Naive B cell (primary cell): ENCODE measurements at places on chromosomes 13 and 19. TPM values are rescaled to one million over a fixed set of nuclear protein-coding genes. Genes with fewer than 3 reads are reported as not detected.

Gene RFPL4A
- not detected for polyA plus RNA-seq

GRCh38 chr13:87837946-87838345, 166.8 kb downstream of the SLITRK5 start:
- H3K4me3 ChIP-seq, result no peak overlapping the region
- H3K36me3 ChIP-seq, result no peaks in the 10 kb centered on the region
- H3K4me1 ChIP-seq, result no peaks in the 10 kb centered on the region
- H3K27ac ChIP-seq, result no peak overlapping the region

- no peaks in the 10 kb centered on the region for H3K36me3 ChIP-seq
- peaks cover 34% of the 10 kb centered on the region for H3K4me1 ChIP-seq
- no peak for DNase-seq
- H3K4me3 ChIP-seq, result no peak overlapping the region
- no peaks in the 10 kb centered on the region for H3K27me3 ChIP-seq
These were observed 10.2 kb downstream of the KRI1 start for GRCh38 chr19:10555610-10555973.

DNA sequence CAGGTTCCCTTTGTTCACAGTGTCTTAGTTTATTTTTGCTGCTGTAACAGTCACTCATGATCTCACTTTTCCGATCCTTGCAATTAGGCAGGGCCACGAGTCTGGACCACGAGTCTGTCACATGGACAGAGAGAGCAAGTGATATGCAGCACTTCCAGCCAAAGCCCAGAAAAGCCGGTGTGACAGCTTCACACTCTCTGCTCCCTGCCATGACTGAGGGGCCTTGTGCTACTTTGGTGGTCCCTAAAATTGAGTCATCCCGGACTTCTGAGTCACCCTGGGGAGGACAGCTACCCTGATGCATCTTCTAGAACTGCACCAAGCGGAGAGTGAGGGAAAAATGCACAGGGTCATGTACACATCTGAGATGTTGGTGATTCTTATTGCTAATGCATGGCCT, 179.6 kb downstream of the EFNB2 start:
- no peak for DNase-seq
- H3K4me3 ChIP-seq, result no peak overlapping the region
- H3K27ac ChIP-seq, result no peak overlapping the region
- peaks cover 4% of the 10 kb centered on the region for H3K27me3 ChIP-seq

Gene PSG11
- not detected for polyA plus RNA-seq

DNA sequence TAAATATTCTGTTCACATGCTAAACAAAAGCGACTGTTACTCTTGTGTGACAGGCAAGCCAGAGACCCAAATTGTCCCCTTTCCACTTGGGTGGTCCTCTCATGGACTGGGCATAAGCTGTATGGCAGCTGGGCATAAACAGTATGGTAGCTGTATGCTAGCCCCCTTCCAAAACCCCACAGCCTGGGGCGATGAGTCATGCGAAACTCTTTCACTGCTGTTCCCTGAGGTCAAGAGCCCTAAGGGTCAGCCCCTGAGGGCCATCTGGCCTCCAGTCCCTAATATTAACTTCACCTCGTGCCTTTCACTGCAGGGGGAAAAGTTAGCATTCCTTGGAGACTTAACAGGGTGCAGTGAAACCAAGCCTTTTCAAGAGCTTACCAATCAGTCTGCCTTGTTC, 45.6 kb upstream of the ZNF562 start:
- H3K4me1 ChIP-seq, result peaks cover 11% of the 10 kb centered on the region
- no peaks in the 10 kb centered on the region for H3K27me3 ChIP-seq
- peak overlapping the region; percentile 42 for H3K4me3 ChIP-seq
- peaks cover 11% of the 10 kb centered on the region for H3K36me3 ChIP-seq
- no peak overlapping the region for H3K27ac ChIP-seq

GRCh38 chr13:97001636-97002035, 7.4 kb upstream of the OXGR1 start:
- no peak overlapping the region for H3K4me3 ChIP-seq
- H3K36me3 ChIP-seq, result no peaks in the 10 kb centered on the region
- peaks cover 4% of the 10 kb centered on the region for H3K4me1 ChIP-seq
- no peak for DNase-seq
- peaks cover 8% of the 10 kb centered on the region for H3K27me3 ChIP-seq
- no peak overlapping the region for H3K27ac ChIP-seq

DNA sequence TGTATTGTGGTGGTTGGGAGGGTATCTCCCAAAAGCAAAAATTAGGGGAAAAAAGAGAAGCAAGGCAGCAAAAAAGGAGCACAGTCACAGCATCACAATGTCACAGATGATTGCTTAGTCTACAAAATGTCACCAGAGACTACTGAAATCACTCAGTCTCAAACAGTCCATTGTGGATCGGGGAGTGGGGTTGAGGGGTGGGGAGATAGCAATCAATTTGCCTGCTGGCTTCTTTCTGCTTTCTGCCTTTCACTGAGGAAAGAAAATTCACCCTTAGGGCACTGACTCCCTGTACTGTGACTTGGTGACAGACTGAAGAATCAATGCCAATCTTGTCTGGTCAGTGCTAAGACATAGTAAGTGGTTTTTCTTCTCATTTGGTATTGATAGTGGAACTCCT, 2127.1 kb upstream of the PCDH20 start:
- no peaks in the 10 kb centered on the region for H3K27me3 ChIP-seq
- H3K36me3 ChIP-seq, result no peaks in the 10 kb centered on the region
- DNase-seq, result no peak
- no peak overlapping the region for H3K4me3 ChIP-seq
- H3K27ac ChIP-seq, result no peak overlapping the region
- no peaks in the 10 kb centered on the region for H3K4me1 ChIP-seq

- H3K27ac ChIP-seq, result no peak overlapping the region
- no peaks in the 10 kb centered on the region for H3K36me3 ChIP-seq
- no peak overlapping the region for H3K4me3 ChIP-seq
- no peaks in the 10 kb centered on the region for H3K4me1 ChIP-seq
These were observed 8.9 kb upstream of the TRPC4 start for GRCh38 chr13:37878496-37878895.

Gene C13orf42
- polyA plus RNA-seq, result not detected

DNA sequence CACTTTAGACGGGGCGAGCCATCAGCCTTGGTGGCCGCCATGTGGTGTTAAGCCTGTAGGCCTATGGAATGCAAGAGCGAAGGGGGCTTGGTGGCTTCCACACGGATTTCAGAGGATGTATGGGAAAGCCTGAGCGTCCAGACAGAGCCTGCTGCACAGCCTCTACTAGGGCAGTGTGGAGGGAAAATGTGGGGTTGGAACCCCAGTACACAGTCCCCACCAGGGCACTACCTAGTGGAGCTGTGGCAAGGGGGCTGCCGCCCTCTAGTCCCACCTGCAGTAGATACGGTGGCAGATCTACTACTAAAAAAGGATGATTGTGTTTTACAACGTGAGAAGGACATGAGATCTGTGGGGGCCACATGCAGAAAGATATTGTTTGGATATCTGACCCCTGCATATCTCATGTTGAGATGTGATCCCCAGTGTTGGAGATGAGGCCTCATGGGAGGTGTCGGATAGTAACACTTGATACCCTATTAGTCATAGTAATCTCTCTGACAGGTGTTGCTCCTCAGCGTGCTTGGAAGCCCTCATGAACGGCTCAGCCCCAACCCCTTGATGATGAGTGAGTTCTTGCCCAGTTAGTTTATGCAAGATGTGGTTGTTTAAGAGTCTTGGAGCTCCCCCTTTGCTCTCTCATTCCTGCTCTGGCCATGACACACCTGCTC, 45.6 kb downstream of the LHFPL6 start:
- H3K36me3 ChIP-seq, result no peaks in the 10 kb centered on the region
- no peaks in the 10 kb centered on the region for H3K27me3 ChIP-seq
- DNase-seq, result no peak
- H3K4me1 ChIP-seq, result no peaks in the 10 kb centered on the region
- no peak overlapping the region for H3K27ac ChIP-seq

GRCh38 chr13:71118779-71119364, 748.1 kb downstream of the DACH1 start:
- no peaks in the 10 kb centered on the region for H3K4me1 ChIP-seq
- H3K27ac ChIP-seq, result no peak overlapping the region
- no peak overlapping the region for H3K4me3 ChIP-seq
- no peaks in the 10 kb centered on the region for H3K36me3 ChIP-seq
